Stimulated activated CD4-positive, alpha-beta T cell treated with anti-CD3 and anti-CD28 coated beads, Interleukin-4, amount 100 ng/mL, for 4 hours (primary cell): ENCODE measurements at places on chromosomes 12 and 14.

- DNase-seq, result no peak
Observed at GRCh38 chr14:99035268-99035667, 236.7 kb downstream of the BCL11B start.

DNA sequence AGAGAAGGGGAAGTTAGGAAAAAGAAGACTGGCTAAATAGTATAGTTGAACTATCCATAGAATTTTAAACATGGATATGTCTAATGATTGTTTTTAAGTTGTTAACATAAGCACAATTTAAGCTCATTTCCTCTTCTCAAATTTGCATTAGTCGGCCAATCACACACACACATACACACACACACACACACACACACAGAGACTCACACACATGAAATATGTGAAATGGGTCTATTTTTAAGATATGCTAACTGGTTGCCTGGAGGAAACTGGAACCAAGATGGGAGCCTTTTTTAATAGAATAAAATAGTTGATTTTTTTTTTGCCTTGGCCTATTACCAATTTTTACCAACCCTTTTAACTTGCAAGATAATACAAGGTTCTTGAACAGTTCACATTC, 24.0 kb upstream of the STYK1 start:
- no peak for DNase-seq

- DNase-seq, result no peak
Observed at GRCh38 chr14:100434033-100434601, 111.0 kb downstream of the SLC25A47 start.

GRCh38 chr12:19411234-19412204, 27.8 kb upstream of the AEBP2 start:
- no peak for DNase-seq
